ENCODE measurements at places on chromosomes 16 and 17.

DNA sequence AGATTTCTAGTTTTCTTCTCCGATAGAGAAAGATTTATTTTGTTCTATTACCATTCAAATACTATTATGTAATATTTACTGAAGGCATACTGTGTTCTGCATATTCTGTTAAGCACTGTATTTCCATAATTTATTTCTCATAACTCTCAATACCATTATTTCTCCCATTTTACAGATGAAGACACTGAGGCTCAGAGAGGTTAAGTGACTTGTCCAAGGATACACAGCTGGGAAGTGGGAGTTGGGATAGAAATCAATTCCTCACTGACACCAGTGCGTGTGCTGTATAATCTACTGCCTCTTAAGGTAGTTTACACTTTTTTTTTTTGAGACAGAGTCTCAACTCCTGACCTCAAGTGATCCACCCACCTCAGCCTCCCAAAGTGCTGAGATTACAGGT lies 7.4 kb downstream of the NLRC3 start:
- no peak for DNase-seq

DNA sequence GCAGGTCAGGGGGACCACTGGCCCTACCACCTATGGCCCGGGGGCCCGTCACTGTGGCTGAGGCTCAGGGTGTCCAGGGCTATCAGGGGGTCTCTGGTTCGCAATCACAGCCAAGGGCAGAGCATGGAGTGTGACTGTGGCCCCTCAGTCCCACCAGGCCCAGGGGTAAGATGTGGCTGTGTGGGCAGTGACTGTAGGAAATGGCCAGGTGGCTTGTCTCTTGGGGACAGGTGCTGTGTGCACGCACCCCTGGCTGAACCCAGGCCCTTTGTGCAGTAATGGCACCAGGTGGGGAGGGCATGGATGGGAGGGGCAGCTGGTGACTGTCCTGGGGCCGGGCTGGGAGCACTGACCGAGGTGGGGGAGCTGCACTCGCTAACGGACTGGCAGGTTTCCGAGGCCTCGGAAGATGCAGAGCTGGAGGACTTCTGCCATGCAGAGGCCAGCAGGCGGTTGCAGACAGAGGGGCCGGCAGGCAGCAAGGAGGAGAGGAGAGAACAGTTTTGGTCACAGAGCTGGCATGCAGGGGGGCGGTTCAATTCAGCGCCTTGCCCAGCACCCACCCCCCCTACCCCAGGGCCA lies 18.8 kb downstream of the IL34 start:
- no peak for DNase-seq

GRCh38 chr16:53848277-53848942 lies 144.5 kb downstream of the FTO start:
- DNase-seq, result peak; percentile 48

- no peak for DNase-seq
Measured at GRCh38 chr16:3655396-3656159, 1.1 kb downstream of the DNASE1 start.

DNA sequence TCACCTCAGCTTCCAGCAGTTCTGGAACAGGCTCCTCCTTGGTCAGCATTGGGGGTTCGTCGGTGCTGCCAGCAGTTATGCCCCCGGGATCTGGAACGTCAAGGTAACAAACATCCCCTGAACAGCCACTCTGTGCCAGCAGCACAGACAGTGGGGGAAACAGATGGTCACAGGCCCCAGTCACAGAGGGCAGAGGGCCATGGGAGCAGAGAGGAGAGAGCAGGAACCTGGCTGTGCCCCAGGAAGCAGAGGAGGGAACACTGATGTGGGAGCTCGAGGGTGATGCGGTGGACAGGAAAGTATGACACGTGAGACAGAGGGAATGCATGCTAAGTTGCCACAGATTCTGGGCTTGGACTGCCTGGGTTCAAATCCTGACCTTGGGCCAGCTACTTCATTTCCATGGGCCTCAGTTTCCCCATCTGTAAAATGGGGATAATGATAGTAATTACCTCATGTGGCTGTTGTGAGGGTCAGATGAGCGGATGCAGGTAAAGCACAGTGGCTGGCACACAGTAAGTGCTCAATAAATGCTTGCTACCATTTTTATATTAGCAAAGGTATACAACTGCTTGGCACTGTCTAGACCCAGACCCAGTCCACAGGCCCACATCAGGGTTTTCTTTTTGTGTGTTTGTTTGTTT lies 4.9 kb downstream of the BCL7C start:
- no peak for DNase-seq

DNA sequence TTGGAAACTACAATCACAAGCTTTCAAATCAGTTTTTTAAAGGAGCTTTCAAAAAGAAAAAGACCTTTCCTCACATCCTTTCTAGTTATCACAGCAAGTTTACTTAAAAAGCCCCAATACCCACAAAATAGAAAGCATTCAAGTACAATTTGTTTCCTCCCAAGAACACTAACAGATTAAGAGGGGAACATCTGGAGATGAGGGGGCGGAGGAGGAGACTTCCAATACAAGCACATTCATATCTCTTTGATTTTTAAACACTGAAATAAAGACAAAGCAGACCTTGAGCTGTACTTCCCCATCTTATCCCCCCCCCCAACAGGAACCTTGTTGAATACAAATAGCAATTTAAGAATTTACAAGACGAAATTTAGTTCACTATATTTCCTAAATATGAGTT lies 2.0 kb downstream of the YWHAE start:
- no peak for DNase-seq

DNA sequence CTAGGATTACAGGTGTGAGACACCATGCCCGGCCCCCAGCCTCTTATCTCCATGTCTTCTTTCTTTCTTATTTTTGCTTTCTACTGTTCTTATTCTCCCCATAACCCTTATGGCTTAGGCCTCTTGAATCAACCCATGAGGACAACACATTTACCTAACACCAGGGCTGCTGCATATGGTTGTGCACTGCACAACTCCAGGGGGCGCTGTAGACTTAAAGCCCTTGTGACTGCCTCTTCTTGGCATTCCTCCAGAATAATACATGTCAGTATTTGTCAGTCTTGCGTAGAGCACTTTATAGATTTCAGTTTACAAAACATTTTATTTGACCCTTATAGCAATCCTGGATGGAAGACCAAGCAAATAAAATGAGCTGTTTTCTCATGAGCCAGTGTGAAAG lies 225.0 kb upstream of the SALL1 start:
- no peak for DNase-seq

DNA sequence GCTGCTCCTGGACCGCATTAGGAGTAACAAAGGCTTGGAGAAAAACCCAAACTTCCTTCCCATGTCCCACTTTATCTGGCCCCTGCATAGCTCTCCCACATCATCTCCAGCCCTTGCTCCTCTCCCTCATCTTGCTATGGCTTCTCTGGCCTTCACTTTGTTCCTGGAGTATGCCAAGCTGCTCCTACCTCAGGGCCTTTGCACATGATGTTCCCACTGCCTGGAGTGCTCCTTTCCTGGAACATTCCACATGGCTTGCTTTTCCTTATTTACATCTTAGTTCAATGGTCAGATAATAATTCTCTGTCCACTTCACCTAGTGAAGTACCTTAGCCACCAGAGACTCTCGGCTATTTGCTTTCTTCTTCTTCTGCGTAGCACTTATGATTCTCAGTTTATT lies 4.3 kb upstream of the KSR1 start:
- no peak for DNase-seq

DNA sequence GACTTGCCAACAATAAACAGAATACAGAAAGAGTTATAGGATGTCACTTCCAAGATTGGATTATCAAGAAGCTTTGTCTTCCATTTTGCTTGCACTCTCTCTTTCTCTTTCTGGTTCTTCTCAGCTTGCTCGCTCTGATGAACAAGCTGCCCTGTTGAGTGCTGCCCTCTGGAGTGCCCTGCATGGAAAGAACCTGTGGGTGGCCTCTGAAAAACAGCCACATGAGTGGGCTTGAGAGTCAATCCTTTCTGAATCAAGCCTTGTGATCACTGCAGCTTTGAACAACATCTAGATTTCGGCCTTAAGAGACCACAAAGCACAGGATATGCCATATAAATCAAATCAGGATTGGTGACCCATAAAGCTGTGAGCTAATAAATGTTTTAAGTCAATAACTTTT lies 185.1 kb downstream of the KIF2B start:
- no peak for DNase-seq

DNA sequence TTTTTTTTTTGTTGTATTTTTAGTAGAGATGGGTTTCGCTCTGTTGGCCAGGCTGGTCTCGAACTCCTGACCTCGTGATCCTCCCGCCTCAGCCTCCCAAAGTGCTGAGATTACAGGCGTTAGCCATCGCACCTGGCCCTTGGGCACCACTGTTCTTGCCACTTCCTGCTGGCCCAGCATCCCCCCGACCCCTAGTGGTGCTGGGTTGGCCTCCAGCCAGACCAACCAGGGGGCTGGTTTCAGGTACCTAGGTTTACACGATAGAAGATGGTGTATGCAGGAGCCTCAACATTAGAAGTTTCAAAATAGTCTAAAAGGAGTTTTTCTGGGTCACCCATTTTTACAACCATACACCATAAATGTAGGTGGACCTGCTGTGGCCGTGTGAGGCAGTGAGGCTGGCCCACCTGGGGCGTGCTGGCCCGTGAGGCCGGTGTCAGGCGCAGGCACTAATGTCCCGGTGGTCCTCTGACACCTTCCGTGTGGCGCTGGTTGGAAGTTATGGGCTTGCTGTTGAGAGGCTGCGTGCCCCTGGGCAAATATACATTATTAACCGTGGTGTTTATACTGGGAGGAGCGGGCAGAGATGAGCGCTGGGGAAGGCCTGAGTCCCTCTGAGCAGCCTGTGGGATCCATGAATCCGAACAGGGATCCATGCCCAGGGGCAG lies 43.5 kb downstream of the CFAP20 start:
- DNase-seq, result peak; percentile 4

GRCh38 chr17:44859701-44860100 lies 12.0 kb downstream of the HIGD1B start:
- DNase-seq, result no peak

DNA sequence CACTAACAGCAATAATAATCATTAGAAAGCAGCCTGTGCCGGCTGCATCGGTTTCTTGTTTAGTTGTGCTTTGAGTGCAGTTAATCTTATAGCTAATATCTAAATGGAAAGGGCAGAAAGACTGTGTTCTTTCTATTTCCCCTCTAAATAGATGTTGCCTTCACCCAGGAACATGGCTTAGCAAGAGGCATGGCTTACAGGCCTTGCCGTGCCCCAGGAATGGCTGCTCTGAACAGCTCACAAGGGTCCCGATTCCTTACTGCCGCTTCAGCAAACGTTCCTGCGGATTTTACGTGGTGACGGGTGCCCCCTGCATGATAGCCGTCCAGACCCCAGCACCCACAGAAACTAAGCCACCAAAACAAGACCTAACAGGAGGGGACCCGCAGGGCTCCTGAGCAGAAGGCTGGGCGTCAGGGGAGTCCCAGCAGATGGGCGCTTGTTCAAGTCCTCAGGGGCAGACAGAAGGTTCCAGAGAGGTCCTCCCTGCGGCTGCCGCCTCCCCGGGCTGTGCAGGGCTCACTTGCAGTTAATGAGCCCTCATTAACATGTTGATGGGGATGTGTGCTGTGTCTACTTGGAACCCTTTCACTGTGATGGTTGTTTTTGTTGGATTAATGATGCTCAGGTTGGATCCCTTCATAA lies 52.5 kb upstream of the ENPP7 start:
- DNase-seq, result no peak

DNA sequence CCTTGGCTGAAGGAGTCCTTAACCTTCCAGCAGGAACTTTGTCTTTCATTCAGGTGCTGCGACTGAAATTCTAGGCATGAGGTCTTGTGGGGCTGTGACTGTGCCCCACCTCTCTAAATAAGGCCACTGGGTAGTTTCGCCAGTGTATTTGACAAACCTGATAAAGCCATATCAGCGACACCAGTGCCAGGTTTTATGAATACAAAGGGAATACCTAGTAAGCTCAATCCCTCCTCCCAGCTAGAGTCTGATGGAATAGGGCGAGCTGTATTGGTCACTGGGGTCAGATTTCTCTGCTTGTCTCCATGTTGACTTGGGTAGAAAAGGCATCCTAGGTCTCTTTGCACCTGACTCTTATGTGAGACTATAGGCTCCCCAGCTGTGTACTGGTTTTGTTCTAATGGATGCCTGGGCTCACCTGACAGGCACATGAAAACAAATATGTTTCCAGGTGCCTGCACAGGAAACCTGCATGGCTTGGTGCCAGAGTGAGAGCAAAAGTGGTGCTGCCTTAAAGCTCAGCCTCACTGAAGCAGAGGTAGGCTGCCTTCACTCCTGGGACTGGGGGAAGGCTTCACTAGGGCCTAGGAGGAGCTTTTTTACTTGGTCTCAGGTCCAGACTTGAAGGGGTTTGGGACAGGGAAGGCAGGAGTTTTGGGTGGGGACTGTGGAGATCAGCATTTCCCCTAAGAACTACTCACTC lies 8.3 kb downstream of the SLC7A6 start:
- peak; percentile 78 for DNase-seq

DNA sequence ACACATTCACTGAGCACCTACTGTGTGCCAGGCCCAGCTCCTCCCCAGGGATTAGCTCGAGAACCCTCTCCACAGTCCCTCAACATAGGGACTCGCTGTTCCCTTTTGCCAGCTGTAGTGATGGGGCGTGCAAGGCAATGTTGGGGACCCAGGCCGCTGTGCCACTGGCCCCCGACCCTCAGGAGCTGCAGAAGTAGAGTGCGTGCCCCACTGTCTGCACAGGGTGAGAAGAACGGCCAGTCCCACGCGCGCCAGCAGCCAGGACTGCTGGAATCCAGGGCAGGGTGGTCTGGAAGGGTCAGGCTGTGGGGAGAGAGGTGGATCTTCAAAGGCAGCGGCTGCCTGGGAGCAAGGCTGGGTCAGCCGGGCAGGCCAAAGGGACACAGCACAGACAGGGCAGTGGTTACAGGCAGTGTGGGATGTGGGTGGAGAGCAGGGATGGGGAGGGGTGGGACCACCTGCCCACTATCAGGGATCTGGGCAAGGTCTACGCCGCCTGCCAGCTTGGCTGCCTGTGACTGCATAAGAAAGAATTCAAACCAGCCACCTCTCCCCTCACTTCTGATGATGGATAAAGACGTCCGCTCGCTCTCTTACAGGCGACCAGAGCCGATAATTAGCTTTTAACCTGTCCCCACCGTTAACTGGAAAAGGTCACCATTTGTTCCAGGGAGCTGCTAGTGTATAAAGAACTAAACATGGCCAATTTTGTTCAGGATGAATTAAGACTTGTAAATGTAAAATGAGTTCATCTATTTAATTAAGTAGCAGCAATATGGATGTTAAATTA lies 86.7 kb upstream of the GSE1 start:
- DNase-seq, result no peak

DNA sequence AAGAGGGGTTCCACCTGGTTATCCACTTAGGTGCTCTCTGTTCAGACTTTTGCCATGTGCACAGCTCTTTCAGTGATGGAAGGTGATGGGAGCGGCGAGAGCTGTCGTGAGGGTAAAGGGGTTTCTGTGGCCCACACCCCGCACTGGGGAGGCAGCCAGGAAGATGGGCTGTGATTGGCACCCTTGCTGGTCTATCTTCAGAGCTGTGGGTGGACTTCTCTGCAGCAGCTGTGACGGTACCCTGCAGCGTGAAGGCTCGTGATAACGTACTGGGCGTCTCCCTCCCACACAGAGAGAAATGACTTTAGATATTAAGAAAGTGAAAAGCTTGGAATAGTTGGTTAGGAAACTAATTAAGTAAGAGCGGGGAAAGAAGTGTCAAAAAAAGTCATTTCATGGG lies 45.8 kb downstream of the MPRIP start:
- no peak for DNase-seq

GRCh38 chr17:56514264-56514663 lies 79.2 kb upstream of the NOG start:
- no peak for DNase-seq

- no peak for DNase-seq
Measured at GRCh38 chr17:79752175-79752574, 21.4 kb downstream of the ENPP7 start.

GRCh38 chr17:65202844-65203571 lies 65.8 kb downstream of the RGS9 start:
- no peak for DNase-seq

Measured in NCI-H2081 (cell line).